Right lung (tissue), 10 donors: ENCODE measurements at places on chromosomes 12 and 14. TPM values are rescaled to one million over a fixed set of nuclear protein-coding genes. Genes with fewer than 3 reads are reported as not detected.
A peak's percentile ranks its signal among the peaks of the same experiment; 100 is the strongest.

The SPX gene
- 7.2 TPM for polyA plus RNA-seq

DNA sequence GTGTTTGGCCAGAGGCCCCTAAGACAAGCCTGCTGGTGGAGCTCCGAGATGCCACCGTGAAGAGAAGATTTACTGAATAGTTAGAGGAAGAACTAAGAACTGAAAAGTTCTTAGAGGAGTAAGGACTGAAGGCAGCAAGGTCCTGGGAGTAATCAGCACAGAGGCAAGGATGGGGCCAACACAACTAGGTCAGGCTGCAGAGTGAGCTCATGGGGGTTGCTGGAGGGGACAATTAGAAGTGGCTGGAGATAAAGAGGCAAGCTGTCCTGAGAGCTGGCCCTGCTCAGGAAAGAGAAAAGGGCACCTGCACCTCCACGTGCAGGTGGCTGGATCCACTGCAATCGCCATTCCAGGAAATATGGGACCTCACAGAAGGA, 52.7 kb downstream of the NFKBIA start:
- DNase-seq = no peak

GRCh38 chr12:130517588-130517987, 179.9 kb downstream of the PIWIL1 start:
- no peak for DNase-seq

The INHBE gene
- 0.70 TPM for polyA plus RNA-seq

- no peak for DNase-seq
Measured at GRCh38 chr14:20306079-20306423, 300 bp upstream of the TTC5 start.

GRCh38 chr12:104672501-104673265, 215.9 kb downstream of the CHST11 start:
- DNase-seq = no peak

GRCh38 chr12:32947206-32948067, 50.9 kb upstream of the PKP2 start:
- DNase-seq = peak; percentile 9
